ENCODE measurements at places on chromosomes 7 and 10. TPM values are rescaled to one million over a fixed set of nuclear protein-coding genes. Genes with fewer than 3 reads are reported as not detected.

- peak; percentile 44 for DNase-seq
These were observed 27.4 kb upstream of the CAPZA2 start for GRCh38 chr7:116834815-116835504.

DNA sequence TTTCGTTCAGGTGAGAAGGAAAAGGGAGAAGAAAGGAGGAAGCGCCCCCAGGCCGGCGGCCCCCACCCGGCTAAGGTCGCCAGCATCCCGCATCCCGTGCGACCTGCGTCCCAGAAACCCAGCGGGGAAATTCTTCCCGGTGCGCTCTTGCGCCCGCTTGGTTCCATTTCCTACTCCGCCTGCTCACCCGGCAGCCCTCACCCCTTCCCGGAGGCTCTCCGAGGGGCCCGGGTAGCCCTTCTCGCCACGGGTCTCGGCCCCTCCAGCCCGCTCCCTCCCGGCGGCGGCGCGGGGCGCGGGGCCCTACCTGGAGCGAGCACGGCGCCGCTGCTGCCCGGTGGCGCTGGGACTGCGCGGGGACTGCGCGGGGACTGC, at the start of gene PRKCQ:
Gene PRKCQ (minus strand): TSS at position 373 of the 375 bp plus-strand sequence. CDS start 65,141 bp downstream, outside the sequence.
- DNase-seq: no peak

DNA sequence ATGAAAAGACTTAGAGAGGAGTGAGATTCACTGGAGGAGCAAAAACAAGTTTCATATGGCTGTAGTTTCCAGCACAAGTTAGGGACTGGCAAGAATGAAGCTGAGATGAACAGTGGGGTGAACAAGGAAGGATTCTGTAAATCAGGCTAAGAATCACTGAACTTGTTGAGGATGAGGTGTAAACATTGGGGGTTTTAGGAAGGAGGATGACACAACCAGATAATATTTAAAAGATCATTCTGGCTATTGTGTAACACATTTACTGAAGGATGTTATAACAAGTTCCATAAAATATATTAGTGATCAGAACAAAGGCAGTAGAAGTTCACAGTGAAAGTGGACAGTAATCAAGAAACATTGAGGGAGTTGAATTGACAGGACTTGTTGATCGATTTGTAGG, 68.9 kb downstream of the CD36 start:
- no peak for DNase-seq

IFIT2 gene
- 4.3 TPM for total RNA-seq

FAM24B gene
- total RNA-seq: 3.9 TPM
